Neural progenitor cell (in vitro differentiated cells): ENCODE measurements at places on chromosomes 2 and 18. TPM values are rescaled to one million over a fixed set of nuclear protein-coding genes. Genes with fewer than 3 reads are reported as not detected.
A peak's percentile ranks its signal among the peaks of the same experiment; 100 is the strongest.

The C2orf66 gene
- 0.15 and 0.43 TPM in 2 replicates for total RNA-seq

DNA sequence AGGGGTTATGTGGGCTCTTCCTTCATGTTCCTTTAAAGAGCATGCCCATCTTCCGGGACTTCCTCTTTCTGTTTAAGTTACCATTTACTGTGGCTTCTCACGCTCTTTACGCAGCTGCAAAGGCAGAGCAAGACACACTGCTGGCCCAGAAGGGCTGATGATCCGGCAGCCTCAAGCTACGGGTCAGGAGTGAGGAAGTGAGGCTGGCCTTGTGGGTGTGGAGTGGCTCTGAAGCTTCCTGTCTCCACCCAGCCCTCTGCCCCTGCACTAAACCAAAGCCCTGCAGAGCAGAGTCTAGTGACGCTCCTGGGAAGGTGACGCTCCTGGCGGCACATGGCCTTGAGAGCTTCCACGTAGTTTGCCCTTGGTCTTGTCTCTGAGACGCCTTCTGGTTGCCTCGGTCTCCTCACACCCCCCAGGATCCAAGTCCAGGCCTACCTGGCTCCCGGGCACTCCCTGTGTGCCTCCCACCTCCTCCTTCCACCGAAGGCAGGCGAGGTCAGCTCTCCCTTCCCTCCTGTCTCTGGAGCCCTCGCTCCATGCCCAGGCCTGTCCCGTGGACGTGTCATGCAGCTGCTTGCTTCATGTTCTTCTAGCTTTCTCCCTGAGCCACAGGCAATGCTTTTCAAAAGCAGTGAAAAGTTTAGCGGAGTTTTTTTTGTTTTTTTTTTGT lies 50.3 kb downstream of the ARL4C start:
- H3K4me3 ChIP-seq = no peak overlapping the region
- H3K36me3 ChIP-seq = no peaks in the 10 kb centered on the region
- peaks cover 40% of the 10 kb centered on the region for H3K4me1 ChIP-seq
- H3K27ac ChIP-seq = peak overlapping the region; percentile 99

- DNase-seq = no peak
- no peaks in the 10 kb centered on the region for H3K27me3 ChIP-seq
- H3K27ac ChIP-seq = no peak overlapping the region
Observed at GRCh38 chr2:233468047-233468740, 98.4 kb downstream of the USP40 start.

- H3K27ac ChIP-seq = no peak overlapping the region
- no peak overlapping the region for H3K4me3 ChIP-seq
- H3K4me1 ChIP-seq = peaks cover 15% of the 10 kb centered on the region
Observed at GRCh38 chr2:111172666-111173065, 52.0 kb downstream of the BCL2L11 start.
